Fibroblast of the conjunctiva (primary cell): ENCODE measurements at places on chromosomes 4 and X.

GRCh38 chr4:163895378-163896005 is 401.0 kb downstream of the TMA16 start:
- no peak for DNase-seq

DNA sequence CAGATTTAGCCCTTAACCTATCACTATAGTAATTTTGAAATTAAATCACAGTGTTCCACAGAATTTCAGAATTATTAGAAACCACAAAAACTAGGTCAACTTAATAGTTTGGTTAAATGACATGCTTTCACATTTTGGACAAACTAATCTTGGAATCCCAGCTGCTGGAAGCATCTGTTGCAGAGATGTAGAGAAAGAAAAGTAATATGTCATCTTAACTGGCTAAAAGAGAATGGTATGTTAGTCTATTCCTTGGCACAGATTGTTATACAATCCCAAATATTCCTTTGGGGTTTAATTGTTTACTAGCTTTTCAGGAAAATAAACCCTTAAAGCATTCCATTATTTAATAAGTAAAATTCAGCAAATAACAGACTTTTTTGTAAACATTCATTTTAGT is 519.9 kb downstream of the IL15 start:
- no peak for DNase-seq

DNA sequence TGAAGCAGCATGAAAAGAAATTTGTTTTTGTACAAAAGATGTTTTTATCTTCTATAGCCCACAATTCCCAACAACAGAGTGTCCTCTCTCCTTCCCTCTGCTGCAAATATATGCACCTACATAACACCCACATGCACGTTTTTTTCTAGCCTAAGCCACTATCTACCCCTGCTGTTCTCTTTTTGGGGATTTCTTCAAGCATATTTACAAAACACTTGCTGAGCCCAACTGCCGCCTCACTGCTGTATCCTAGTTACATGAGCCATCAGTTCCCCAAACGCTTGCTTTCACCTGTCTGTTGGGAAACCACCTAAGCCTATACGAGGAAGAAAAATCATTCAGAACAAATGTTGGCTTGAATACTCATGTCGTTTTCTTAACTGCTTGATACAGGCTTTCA is 127.2 kb downstream of the CHRNA9 start:
- DNase-seq, result no peak

- no peak for DNase-seq
These were observed 52.4 kb downstream of the SEPTIN11 start for GRCh38 chr4:77001907-77002306.

DNA sequence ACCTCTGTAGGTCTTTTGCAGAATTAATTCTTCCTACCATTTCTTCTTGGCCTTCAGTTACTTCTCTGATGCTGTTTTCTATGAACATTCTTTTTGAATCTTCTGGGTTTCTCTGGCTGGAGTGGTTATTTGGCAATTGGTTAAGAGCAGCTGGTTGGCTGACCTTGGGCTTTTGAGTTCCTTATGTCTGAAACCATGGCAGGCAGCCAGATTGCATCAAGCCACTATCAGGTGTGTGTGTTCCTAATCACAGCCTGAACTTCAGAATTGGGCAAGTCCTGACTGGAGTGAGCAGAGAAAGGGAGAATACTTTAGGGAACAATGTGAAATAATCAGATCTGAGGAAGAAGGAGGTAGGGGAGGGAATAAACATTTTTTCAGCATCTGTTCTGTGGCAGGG is 90.2 kb downstream of the ARHGAP10 start:
- peak; percentile 83 for DNase-seq

DNA sequence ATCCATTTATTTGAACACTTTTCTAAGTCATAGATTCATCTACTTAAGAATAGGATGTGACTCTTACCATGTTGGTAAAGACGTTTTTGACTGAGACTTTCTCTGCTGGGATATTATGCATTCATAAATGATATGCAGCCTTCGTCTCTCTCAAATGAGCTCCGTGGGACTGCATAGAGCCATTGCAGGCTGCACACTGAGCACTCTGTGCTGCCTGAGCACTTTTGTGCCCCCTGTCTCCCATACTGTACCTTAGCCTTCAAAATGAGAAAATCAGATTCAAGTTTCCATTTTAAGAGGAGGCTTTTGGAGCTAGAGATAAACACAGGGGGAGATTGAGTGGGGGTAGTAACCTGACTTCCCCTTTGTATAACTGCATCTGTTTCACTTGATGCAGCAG is 433.6 kb downstream of the ZIC3 start:
- DNase-seq, result no peak

- no peak for DNase-seq
These were observed 223.7 kb upstream of the DIPK2B start for GRCh38 chrX:45424326-45424725.

- DNase-seq, result no peak
These were observed 121.3 kb upstream of the AMOT start for GRCh38 chrX:112961981-112962380.

DNA sequence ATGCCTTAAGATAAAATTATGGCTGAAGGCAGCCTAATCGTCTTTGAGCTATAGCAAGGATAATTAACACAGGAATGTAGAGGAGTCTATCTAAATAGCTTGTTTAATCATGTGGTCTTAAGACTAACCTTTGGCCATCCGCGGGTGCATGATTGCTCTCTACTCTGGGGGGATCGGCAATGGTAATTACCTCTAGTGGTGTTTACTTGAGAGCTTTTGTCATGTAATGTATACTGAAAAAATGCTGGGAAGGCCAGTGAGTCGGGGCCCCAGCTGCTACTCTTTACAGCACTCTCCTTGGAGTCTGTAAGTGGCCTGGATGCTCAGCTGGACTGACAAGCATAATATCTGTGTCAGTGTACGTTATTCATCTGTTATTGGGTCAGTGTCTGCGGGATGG is 65.5 kb upstream of the GNPDA2 start:
- DNase-seq, result no peak

GRCh38 chr4:13665701-13666660 is 38.5 kb upstream of the BOD1L1 start:
- DNase-seq, result no peak

DNA sequence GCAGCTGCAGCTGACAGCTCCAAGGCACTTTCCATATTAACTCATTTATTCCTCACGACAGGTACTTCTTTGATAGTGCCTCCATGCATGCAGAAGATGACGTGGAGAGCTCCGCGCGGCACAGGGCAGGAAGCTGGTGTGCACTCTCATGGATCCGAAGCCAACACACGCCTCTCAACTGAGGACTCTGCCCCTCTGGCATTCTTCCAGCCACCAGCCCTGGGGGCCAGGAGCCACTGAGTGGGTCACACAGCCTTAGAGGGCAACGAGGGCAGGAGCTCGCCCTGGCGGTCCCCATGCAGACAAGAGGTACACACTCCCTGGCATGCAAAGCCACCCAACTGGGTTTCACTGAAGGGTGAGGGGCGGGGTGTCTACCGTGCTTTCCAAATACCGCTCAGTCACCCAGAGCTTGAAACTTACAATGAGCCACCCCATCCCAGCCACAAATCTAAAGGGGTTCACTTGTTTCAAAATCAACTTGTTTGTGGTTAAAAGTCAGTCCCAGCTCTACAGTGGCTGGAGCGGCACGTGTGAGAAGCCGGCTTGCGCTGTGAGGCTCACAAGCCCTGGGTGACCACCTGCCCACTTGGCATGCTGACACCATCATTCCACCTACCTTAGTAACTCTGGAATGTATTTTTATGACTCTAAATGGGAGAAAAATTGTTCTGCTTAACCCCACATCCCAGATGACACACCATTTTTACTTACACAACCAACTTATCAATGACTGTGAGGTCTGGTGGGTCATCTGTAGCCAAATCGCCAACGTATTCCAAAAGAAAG is 16.2 kb downstream of the NOP14 start:
- DNase-seq, result no peak

DNA sequence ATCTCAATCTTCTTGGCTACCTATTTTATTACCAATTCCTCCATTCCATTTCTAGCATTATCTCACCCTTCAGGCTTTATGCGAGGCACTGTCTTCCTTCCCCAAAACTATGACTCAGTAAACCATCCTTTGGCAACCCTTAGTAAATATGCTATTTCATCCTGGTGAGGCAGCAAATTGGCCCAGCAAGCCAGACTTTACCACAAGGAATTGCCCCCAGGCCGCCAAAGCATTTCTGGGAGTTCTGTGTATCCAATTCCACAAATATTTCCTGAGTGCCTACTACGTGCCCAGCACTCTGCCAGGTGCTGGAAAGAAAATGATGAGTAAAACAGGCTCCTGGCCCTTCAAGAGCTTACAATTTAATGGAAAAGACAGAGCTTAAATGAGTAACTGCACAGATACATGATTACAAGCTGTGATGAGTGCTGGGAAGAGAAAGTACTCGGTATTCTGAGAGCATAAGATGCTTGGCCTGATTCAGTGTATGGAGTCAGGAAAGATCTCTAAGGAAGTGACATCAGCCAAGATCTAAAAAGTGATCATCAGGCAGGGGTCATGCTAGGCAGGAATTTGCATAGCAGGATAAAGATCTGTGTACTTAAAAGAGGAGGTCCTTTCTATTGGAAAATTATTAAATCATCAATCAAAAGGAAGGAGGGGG is 193.8 kb downstream of the ADAMTS3 start:
- DNase-seq, result no peak

GRCh38 chrX:12977761-12978204 is 2.9 kb downstream of the TMSB4X start:
- DNase-seq, result no peak

GRCh38 chr4:129453524-129454200 is 357.7 kb downstream of the C4orf33 start:
- no peak for DNase-seq

DNA sequence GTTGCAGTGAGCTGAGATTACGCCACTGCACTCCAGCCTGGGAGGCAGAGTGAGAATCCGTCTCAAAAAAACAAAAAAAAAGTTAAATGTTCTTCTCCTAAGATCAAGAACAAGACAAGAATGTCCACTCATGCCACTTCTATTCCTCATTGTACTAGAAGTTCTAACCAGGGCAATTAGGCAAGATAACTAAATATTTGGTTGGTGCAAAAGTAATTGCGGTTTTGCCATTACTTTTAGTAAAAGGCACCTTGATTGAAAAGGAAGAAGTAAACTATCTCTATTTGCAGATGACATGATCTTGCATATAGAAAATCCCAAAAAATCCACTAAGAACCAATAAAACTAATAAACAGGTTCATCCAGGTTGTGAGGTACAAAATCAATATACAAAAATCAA is 24.0 kb upstream of the SLC7A3 start:
- no peak for DNase-seq

DNA sequence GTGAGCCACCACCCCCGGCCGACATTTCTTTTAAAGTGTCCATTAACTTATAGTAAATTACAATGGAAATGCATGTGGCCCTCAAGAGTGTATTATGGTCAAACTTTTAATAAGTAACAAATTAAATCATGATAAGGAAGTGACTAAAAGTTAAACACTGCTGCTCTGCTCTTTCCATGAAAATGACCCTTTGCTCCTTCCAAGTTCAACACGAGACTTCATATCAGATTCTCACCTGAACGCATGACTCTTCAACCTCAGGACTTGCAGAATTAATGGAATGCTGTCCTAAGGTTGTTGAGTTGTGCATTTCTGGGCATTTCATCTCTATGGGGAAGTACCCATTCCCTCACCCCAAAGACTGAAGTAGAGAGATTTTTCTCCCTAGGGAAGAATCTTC is 27.1 kb downstream of the AWAT2 start:
- no peak for DNase-seq

- DNase-seq, result no peak
These were observed 105.2 kb downstream of the RTL5 start for GRCh38 chrX:72026341-72027023.

DNA sequence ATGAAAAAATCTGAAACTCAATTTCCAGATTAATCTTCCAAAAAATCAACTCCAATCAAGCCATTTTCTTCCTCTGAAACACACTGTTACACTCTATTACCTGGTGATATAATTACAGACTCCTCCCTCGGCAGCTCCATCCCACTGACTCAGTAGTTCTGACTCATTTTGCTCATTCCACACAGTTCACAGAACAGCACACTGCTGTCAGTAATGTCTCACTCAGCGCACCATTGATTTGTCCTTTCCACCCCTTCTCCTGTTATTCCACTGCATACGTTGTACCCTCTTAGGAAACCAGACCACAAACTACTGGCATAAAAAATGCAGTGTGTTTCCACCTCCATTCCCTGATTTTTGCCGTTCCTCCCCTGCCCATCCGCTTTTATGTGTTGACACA is 212.7 kb downstream of the SLIT2 start:
- no peak for DNase-seq

- DNase-seq, result no peak
These were observed 284.0 kb upstream of the ZFP42 start for GRCh38 chr4:187711586-187711985.

DNA sequence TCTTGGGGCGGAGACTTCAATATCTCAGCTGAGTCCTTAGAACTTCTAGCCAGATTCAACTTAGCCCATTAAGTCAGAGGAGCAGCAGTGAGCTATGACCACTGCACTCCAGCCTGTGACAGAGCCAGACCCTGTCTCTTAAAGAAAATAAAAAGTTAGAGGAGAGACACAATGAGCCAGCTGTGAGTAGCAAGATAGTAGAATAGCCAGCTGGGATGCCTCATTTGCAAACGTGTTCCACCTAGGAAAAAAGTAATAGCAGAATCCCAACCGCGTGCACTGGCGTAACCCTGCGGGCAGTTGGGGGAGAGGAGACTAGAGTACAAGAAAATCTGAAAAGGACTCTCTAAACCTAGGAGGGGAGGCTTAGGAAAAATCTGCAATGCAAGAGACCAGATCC is 133.2 kb upstream of the ANXA3 start:
- no peak for DNase-seq

DNA sequence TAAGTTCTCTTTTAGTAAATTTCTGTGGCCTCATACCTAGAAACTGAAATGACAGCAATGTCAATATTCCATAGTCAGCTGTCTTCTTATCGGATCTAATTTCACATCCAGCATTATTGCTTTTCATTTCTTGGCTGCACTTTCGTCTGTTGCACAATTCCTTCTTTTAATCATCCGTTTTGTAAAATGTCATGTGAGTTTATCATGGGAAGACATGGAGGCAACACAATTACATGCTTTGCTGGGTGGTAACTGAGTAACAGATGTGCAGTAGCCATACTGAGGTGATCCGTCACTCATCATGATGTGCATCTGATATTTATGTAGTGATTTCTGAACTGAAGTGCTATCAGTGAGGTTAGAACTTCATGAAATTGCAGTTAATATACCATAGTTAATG is 68.3 kb upstream of the SLC7A11 start:
- DNase-seq, result no peak

DNA sequence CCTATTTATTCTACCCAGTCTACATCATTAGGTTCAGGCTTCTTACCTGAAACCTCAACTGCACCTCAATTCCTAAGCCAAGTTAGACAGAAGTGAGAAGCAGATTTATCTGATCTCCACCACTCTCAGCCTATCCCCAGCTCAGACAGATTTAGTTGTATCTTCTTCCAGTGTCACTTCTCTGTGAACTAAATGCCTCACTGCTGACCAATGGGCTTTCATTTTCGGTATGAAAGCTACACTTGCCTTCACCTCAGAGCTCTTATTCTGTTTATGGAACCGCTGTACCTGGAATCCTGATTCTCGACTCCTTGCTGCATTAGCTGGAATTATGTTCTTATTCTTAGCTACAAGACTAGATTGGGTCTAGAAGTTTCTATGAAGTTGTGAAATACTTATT is 833.2 kb downstream of the CCSER1 start:
- DNase-seq, result no peak
